ENCODE measurements at places on chromosomes 16 and 17.
A peak's percentile ranks its signal among the peaks of the same experiment; 100 is the strongest.

GRCh38 chr16:49643429-49644144 is 212.3 kb downstream of the ZNF423 start:
- DNase-seq, result peak; percentile 7

GRCh38 chr16:54110016-54110981 is 176.3 kb downstream of the IRX3 start:
- no peak for DNase-seq

DNA sequence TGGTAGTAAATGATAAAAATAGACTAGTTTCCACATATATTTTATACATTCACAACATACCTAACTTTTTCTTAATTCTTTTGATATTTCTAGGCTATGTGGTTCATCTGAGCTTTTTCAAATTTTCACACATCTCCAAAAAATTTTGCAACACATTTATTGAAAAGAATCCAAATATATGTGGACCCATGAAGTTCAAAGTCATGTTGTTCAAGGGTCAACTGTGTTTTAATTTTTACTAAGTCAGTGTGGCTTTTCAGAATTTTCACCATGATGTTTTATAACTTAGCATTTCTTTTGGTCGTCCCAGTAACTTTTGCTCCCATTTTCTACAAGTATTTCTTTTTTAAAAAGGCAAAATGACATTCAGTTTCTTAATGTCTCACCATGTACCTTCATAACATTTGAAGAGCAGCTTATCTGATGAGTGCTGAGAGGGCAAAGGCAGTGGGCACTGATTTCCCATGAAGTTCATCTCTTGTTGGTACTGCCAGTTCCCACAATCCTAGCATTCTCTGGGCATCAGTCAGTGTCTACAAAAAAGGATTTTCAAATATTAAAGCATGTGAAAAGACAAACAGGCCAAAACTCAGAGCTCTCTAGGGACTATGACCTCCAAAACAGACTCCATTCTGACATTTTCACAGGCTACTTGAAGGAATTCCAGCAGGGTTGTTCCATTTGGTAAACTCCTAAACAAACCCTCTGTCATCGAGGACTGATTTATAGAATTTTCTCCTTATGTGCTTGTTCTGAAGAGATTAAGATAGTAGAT is 80.3 kb downstream of the MRTFB start:
- peak; percentile 43 for DNase-seq

- no peak for DNase-seq
These were observed 73.1 kb downstream of the WNT3 start for GRCh38 chr17:46745376-46745775.

DNA sequence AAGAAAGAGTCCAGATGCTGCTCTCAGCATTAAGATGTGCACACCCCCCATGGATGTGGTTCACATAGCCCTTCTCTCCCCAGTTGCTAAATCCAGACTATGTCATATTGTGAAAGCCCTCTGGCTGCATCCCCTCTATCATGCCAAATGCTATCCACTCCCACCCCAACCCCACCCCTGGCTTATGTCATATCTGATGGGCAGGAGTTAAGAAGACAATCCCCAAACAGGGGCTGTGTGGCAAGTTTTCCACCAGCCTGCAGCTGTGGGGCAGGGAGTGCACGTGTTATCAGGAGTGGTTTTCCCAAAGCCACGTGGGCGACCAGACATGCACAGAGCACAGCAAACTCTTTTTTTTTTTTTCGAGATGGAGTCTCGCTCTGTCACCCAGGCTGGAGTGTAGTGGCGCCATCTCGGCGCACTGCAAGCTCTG is 10.0 kb downstream of the FAM117A start:
- peak; percentile 97 for DNase-seq

DNA sequence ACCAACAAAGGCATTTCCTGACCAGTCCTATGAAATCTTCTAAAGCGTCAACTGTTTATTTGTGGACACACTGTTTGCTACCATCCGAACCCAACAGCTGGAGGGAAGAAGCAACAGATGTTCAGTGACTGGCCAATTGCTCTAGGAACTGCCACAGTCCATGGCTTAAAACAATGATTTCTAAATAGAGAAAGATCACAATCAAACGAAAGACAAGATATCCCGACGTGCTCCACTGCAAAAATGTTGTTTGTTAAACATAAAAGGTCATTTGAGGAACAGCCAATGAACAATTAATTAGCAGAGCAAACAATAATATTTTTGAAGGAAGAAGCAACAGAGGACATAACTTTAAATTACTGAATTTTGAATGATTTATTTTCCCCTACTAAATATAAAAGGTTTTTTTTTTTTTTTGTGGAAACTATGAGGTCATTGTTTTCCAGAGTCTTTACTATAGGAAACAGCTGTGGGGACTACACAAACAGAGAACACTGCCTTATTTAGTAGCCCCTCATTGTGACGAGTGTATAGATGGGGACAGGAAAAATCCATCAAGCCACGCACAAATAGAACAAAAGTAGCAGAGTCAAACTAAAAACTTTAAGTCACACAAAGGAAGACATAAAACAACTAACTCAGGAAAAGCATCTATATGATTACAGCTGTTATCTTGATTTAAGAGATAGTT is 17.2 kb downstream of the USP31 start:
- peak; percentile 82 for DNase-seq

DNA sequence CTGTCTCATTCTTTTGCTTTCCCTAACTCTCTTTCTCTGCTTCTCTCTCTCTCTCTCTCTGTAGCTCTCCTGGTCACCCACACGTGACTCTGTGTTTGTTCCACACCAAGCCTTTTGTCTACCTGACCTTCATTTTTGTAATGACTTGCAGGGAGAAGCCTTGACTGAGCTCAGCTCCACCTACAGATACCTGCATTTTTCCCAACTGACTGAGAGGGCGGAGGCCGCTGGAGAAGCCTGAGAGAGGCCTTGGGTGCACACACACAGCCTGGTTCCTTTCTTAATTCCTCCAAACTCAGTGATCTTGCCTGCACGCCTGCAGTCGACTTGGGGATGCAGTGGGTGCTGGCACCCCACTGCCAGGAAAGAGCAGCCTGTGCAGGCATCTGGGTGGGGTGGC is 68.8 kb downstream of the LYRM1 start:
- DNase-seq, result no peak

GRCh38 chr17:71989117-71989516 is 131.7 kb upstream of the SOX9 start:
- no peak for DNase-seq

- peak; percentile 49 for DNase-seq
These were observed 12.8 kb upstream of the ZNF23 start for GRCh38 chr16:71474864-71475263.

DNA sequence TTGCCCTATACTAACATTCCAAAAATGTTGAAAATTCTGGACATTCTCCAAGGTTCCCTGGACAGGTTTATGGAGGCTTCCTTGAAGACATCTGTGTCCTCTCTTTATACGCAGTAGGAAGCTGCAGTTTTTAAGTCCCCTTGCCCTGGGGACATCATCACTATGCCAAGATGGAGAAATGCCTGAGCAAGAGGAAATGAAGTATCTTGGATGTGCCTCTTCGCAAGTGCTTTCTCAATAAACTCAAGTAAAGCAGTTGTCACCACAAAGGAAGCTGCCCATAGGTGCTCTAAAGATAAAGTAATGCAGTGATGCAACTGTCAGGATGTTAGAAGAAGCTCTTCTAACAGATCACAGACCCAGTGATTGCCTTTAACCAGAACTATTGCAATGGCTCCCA is 71.0 kb downstream of the CDYL2 start:
- no peak for DNase-seq

DNA sequence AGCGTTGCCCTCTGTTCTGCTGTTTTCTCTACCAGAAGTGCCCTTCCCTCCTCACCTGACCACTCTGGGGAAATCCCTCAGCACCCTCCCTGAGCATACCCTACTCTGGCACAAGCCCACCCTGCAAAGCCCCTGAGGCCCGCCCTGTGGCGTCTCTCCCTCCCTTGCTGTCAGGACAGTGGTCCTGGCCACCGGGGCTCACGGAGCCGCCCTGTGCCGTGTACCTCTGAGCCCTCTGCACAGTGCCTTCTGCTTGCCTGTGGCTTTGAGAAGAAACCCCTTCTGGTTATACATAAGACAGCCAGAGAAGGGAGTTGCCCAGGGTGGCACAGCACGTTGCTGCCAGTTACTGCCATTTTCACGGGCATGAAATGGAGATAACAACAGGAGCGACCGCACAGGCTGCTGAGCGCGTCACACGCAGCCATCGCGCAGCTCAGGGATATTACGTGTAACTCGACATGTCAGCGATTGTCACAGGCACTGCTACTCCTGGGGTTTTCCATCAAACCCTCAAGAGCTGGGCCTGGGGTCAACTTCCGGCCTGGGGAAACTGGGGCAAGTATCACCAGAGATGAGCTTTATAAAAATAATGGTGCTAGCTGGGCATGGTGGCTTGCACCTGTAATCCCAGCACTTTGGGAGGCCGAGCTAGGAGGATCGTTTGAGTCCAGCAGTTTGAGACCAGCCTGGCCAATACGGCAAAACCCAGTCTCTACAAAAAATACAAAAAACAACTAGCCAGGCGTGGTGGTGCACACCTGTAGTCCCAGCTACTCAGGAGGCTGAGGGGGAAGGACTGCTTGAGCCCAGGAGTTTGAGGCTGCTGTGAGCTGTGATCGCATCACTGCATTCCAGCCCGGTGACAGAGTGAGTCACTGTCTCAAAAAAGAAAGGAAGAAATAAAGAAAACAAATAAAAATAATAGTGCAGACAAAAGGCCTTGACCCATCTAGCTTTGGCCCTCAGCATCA is 14.8 kb downstream of the SCGB1C2 start:
- DNase-seq, result no peak

GRCh38 chr17:80491478-80492342 is 15.3 kb upstream of the NPTX1 start:
- DNase-seq, result no peak

GRCh38 chr16:49382916-49383315 is 9.3 kb downstream of the C16orf78 start:
- DNase-seq, result no peak

- peak; percentile 92 for DNase-seq
These were observed 22.3 kb downstream of the MAP3K14 start for GRCh38 chr17:45294506-45294905.

DNA sequence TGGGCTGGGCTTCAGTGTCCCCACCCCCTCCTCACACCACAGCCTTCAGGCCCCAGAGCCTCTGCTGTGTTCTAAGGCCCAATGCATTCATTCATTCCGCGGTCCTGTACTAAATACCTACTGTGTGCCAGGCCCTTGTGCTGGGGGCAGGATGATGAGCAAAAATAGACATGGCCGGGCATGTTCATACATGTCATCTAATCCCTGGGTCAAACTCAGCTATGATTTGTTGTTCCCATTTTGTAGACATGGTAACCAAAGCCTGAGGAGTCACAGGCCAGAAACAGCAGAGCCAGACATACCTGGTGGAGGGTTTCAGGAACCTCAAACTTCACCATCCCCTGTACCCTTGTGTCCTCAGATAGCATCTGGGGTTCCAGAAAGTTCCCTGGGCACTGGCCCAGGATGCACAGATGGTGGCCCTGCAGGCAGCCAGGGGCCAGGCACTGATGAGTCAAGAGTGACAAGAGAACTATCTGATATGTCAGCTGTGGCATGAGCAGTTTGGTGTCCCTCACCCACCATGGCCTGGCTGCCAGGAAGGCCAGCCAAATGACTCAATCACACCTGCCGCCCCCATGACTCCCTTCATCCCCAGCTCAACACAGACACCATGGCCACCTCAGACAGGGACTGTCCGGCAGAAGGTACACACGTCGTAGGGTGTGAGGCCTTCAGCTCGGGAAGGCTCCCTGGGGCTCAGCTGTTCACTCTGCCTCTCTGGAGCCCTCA is 2.7 kb upstream of the RRAD start:
- no peak for DNase-seq

- peak; percentile 97 for DNase-seq
These were observed 5.2 kb downstream of the ITPRIPL2 start for GRCh38 chr16:19118938-19119431.

DNA sequence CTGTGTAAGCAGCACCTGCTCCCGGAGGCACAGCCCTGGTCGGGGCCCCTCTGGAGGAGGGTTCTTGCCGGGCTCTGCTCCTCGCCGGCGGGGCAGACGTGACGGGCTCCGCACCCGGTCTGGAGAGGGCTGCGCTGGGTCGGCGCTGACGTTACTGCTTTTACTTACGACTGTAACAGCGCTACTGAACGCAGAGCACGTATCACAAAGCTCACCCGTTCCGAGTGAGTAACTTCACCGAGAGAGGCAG is 1.3 kb upstream of the RAB40C start:
- peak; percentile 79 for DNase-seq

GRCh38 chr17:35257208-35257659 is 14.4 kb downstream of the SLFN5 start:
- DNase-seq, result peak; percentile 56

GRCh38 chr17:4986403-4986802 is 1.1 kb downstream of the CAMTA2 start:
- no peak for DNase-seq

DNA sequence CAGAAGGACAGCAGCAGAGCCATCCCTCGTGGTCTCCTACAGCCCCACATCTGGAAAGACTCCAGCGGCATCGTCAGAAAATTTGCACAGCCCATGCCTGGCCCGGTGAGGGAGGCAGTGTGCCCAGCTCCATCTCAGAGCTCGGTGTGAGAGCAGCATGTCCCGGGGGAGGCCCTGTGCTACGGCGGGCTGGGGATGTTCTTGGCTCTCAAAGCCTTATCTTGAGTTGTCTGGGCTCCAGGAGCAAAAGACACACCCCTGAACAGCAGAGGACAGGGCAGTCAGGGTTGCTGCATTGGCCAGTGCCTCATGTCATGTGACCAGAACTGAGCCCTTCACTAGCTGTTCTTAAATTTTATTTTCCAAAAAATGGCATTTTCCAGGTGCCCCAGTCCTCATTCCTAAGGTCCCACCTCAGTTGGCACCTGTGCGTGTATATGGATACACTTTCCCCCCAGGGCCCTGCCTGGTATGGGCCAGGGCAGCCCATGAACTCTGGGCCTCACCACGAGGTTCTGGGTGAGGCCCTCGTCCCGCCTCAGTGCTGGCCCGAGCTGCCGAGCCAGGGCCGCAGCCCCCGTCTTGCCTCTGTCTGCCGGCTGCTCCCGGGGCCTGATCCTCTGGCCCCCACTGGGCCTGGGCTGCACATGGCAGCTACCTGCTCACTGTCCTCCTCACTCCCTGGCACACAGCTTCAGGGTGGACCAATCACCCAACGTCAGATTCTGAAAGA is 3.0 kb downstream of the NUDT16L1 start:
- no peak for DNase-seq

DNA sequence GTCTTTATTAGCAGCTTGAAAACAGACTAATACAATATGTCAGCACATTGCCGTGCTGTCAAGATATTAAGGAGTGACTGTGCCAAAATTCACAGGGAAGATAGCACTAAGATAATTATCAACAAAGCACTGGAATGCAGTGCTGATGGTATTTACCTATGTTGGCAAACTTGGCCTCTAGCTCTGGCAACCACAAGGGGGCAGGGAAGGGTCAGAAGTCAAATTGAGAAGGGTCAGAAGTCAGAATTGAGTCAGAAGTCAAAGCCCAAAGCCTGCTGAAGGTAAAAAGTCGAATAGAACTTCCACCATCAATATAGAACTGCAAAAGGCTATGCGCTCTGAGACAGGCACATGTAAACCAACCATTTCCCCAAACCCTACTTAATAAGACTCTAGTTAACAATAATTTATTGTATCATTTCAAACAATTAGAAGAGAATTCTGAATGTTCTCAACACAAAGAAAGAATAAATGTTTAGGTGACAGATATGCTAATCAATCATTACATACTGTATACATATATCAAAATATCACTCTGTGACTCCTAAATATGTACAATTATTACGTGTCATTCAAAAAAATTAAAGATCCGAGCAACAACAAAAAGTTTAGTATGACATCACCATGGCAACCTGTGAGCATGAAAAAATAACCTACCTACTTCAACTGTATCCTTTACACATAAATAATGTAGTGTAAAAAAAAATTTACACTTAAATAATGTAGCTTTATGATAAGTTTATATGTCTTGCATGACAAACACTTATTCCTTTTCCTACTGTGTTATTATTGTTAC is 916.1 kb downstream of the KCNJ2 start:
- peak; percentile 20 for DNase-seq
